ENCODE measurements at places on chromosomes 13 and 19. TPM values are rescaled to one million over a fixed set of nuclear protein-coding genes. Genes with fewer than 3 reads are reported as not detected.

DNA sequence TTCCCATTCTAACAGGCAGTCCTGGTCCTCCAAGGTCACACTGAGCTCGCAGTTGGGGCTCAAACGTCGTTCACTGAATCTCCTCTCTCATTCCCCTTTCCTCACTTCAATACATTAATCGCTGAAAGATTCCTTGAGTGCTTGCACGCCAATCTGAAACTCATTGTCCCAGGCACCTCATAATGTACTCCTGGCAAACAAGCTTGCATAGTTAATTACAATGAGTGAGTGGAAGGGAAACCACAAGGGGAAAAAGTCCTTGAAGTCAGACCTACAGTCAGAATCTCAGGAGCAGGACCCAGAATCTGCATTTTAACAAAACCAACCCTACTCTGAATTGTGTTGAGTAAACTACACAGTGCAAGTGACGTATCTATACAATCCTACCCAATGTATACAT, 86.9 kb downstream of the CRYL1 start:
- no peak overlapping the region for H3K27ac ChIP-seq
- DNase-seq: no peak
- no peaks in the 10 kb centered on the region for H3K27me3 ChIP-seq
- H3K4me3 ChIP-seq: no peak overlapping the region
- peaks cover 13% of the 10 kb centered on the region for H3K4me1 ChIP-seq
- H3K36me3 ChIP-seq: peaks cover 2% of the 10 kb centered on the region

GRCh38 chr13:28338006-28338574, 156.8 kb downstream of the FLT1 start:
- no peak overlapping the region for H3K27ac ChIP-seq
- DNase-seq: no peak
- H3K4me1 ChIP-seq: peaks cover 2% of the 10 kb centered on the region
- no peak overlapping the region for H3K4me3 ChIP-seq
- H3K36me3 ChIP-seq: no peaks in the 10 kb centered on the region

DNA sequence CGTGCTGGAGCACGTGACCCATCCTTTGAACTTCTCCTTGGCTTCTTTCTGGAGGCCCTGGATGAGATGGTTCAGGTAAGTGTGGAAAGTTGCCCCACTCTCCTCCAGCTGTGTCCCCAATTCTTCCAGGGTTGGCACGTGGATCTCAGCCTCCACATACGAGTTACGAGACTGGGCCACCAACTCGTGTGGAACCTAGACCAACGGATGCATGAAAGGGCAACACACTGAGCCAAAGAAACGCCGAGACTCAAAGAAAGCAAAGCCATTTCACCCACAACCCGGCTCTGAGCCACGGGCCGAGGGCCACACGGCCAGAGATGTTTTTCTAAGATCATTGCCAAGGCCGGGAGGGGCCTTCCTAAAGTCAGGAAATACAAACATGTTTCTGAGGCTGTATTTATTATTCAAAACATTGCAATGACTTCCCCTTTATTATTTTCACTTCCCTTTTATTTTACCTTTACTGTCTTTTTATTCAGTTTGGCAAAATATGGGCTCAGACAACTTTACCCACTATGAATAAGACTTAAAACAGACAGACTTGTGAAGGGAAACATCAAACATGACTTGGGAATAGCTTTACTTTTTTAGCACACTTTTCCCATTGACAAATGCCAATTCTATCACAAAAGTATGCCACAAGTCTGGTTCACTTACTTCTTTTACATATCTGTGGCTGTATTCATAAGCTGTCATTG, 94.6 kb downstream of the KL start:
- H3K27me3 ChIP-seq: peaks cover 26% of the 10 kb centered on the region
- no peaks in the 10 kb centered on the region for H3K36me3 ChIP-seq
- no peak for DNase-seq
- no peak overlapping the region for H3K4me3 ChIP-seq

- no peak for DNase-seq
- H3K27ac ChIP-seq: no peak overlapping the region
- no peak overlapping the region for H3K4me3 ChIP-seq
- H3K36me3 ChIP-seq: no peaks in the 10 kb centered on the region
- H3K27me3 ChIP-seq: no peaks in the 10 kb centered on the region
- H3K4me1 ChIP-seq: no peaks in the 10 kb centered on the region
Observed at GRCh38 chr13:108558489-108558888, 70.9 kb upstream of the MYO16 start.

- no peak overlapping the region for H3K27ac ChIP-seq
- DNase-seq: no peak
- H3K4me3 ChIP-seq: no peak overlapping the region
- H3K4me1 ChIP-seq: no peaks in the 10 kb centered on the region
- no peaks in the 10 kb centered on the region for H3K36me3 ChIP-seq
- no peaks in the 10 kb centered on the region for H3K27me3 ChIP-seq
Observed at GRCh38 chr13:87207280-87208003, 463.7 kb upstream of the SLITRK5 start.

DNA sequence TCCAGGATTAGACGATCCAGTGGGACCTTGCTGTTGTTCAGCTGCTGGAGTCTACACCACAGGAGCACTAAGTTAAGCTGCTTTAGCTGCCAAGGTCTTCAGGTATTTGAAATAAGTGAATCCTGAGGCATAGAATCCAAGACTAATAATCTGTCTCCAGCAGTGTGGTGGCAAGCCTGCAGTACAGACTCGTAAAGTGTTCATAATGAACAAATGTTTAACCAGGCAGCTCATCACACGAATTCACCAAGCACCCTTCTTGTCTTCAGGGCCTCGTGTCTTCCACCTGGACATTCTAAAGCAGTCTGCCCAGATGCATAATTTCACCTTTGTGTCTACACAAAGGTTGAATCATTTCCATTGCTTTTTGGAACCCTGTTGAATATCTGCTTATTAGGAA, 5.3 kb downstream of the ATP11A start:
- no peak overlapping the region for H3K4me3 ChIP-seq
- no peaks in the 10 kb centered on the region for H3K27me3 ChIP-seq
- peaks cover 7% of the 10 kb centered on the region for H3K36me3 ChIP-seq
- no peak overlapping the region for H3K27ac ChIP-seq

DNA sequence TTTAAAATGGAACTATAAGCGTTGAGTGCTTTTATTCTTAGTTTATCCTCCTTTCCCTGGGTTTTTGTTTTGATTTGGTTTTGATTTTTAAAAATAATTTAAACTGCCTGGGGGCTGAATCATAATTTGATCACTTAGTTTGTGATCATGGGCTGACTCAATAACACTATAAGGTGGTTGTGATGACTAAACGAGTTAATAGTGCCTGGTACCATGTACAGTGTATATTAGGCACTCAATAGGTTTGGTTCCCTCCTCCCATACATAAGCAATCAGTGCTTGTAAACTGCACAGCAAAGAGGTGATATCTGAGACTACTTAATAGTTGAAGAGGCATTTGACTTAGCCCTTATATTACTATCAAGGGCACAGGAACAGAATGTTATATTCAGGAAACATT, 200.9 kb upstream of the RFC3 start:
- DNase-seq: no peak
- peaks cover 6% of the 10 kb centered on the region for H3K27me3 ChIP-seq
- peaks cover 20% of the 10 kb centered on the region for H3K4me1 ChIP-seq
- no peak overlapping the region for H3K27ac ChIP-seq
- no peaks in the 10 kb centered on the region for H3K36me3 ChIP-seq
- H3K4me3 ChIP-seq: no peak overlapping the region

- peaks cover 89% of the 10 kb centered on the region for H3K4me1 ChIP-seq
- no peaks in the 10 kb centered on the region for H3K27me3 ChIP-seq
- H3K4me3 ChIP-seq: no peak overlapping the region
- no peak for DNase-seq
- peak overlapping the region; percentile 96 for H3K27ac ChIP-seq
Observed at GRCh38 chr19:41305927-41306793, 3.8 kb upstream of the CCDC97 start.

- H3K36me3 ChIP-seq: no peaks in the 10 kb centered on the region
- peak overlapping the region; percentile 72 for H3K4me3 ChIP-seq
- no peak overlapping the region for H3K27ac ChIP-seq
- H3K27me3 ChIP-seq: peaks cover 51% of the 10 kb centered on the region
- no peak for DNase-seq
- peaks cover 27% of the 10 kb centered on the region for H3K4me1 ChIP-seq
Observed at GRCh38 chr19:50723735-50724521, 764 bp downstream of the CLEC11A start.

DNA sequence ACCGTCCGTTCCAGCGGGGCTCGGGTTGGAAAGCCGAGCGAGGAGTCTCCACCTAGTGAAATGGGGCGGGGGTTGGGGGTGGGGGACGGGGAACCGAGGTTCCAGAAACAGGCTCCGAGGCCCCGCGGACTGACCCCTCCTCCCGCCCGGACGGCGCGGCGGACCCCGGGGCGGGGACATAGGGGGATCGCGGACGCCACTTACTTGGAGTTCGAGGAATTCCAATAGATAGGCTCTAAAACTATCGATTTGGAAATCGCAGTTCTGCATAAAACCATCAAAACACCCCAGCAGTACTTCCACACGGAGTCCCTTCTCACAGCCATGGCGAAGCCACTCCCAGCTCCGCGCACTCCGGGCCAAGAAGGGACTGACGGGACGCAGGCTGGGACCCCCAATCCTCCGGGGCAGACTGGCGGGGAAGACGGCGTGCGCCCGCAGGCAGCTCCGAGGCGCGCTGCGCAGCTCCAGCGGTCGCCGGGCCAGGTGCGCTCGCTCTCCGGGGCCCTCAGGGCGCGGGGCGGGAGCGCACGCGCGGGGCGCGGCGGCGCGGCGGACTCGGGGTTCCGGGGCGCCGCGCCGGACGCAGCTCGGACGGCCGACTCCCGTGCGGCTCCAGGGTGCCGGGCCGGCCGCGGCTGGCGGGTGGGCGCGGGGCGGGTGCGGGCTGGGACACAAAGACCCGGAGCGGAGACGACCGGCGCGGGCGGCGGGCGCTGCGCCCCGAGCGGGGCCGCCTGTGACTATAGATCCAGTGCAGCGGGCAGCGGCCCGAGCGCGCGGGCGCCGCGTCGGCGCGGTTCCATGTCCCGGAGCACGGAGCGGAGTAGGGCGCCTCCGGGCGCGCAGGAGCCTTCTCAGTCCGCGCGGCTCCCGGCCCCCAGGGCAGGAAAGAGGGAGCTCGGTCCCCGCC, 567 bp downstream of the EFNB2 start:
- peak; percentile 8 for DNase-seq
- peak overlapping the region; percentile 70 for H3K4me3 ChIP-seq
- H3K27me3 ChIP-seq: peaks cover 33% of the 10 kb centered on the region
- H3K4me1 ChIP-seq: peaks cover 16% of the 10 kb centered on the region
- no peaks in the 10 kb centered on the region for H3K36me3 ChIP-seq
- no peak overlapping the region for H3K27ac ChIP-seq

- no peaks in the 10 kb centered on the region for H3K36me3 ChIP-seq
- no peak overlapping the region for H3K4me3 ChIP-seq
- DNase-seq: no peak
- H3K4me1 ChIP-seq: peaks cover 8% of the 10 kb centered on the region
- H3K27ac ChIP-seq: no peak overlapping the region
- peaks cover 5% of the 10 kb centered on the region for H3K27me3 ChIP-seq
Observed at GRCh38 chr13:33224686-33225085, 60.9 kb downstream of the STARD13 start.

- peaks cover 29% of the 10 kb centered on the region for H3K4me1 ChIP-seq
- no peak overlapping the region for H3K4me3 ChIP-seq
- H3K36me3 ChIP-seq: peaks cover 24% of the 10 kb centered on the region
Observed at GRCh38 chr13:114071991-114072390, 60.4 kb downstream of the RASA3 start.

DNA sequence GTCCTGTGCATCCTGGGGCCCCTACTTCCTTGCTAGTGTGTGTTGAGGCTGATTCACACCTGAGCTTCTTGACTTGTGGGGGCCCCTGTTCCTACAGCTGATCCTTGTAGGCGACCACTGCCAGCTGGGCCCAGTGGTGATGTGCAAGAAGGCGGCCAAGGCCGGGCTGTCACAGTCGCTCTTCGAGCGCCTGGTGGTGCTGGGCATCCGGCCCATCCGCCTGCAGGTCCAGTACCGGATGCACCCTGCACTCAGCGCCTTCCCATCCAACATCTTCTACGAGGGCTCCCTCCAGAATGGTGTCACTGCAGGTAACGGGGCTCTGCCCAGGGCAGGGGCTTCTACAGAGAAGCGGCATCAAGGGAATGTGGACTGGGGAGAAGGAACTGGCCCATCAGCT, 25.5 kb downstream of the UPF1 start:
- no peak overlapping the region for H3K27ac ChIP-seq
- H3K36me3 ChIP-seq: peaks cover 34% of the 10 kb centered on the region
- no peaks in the 10 kb centered on the region for H3K27me3 ChIP-seq

DNA sequence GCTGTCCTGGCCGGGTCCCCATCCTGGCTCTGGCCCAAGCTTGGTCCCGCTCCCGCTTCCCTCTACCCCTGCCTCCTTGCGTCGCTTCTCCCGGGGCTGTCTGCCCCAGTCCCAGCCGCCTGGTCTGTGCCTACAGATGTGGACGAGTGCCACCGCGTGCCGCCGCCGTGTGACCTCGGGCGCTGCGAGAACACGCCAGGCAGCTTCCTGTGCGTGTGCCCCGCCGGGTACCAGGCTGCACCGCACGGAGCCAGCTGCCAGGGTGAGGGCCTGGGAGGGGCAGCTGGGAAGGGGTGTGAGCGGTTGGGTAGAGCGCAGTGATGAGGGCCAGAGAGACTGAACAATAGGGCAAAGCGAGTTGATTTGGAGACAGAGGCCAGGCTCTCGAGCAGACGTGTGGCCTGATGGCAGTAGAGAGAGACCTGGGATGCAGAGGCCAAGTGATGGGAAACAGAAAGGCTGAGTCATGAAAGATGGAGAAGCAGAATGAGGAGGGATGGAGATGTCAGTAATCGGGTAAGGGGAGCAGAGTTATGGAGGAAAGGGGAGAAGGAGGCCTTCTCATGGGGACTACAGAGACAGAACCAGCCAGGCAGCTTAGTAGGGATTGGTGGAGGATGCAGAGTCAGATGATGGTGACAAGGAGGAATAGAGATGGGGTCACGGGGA, 9.4 kb downstream of the LTBP4 start:
- no peaks in the 10 kb centered on the region for H3K27me3 ChIP-seq
- H3K27ac ChIP-seq: peak overlapping the region; percentile 91
- peaks cover 5% of the 10 kb centered on the region for H3K36me3 ChIP-seq
- peak overlapping the region; percentile 89 for H3K4me3 ChIP-seq

- no peak overlapping the region for H3K4me3 ChIP-seq
- H3K27ac ChIP-seq: no peak overlapping the region
- peaks cover 4% of the 10 kb centered on the region for H3K4me1 ChIP-seq
- no peaks in the 10 kb centered on the region for H3K36me3 ChIP-seq
- H3K27me3 ChIP-seq: no peaks in the 10 kb centered on the region
- DNase-seq: no peak
Observed at GRCh38 chr13:46192412-46192811, 10.4 kb upstream of the LCP1 start.

The ZNF888 gene
- total RNA-seq: 4.3 TPM

The ZNF480 gene
- 4.2 TPM for total RNA-seq

The CRLF1 gene
- total RNA-seq: not detected

The CFAP97D2 gene
- total RNA-seq: 0.17 TPM

The MATK gene
- 12.7 TPM for total RNA-seq

The ZNF254 gene
- 7.5 TPM for total RNA-seq

The FCER2 gene
- total RNA-seq: 0.86 TPM

Data from activated naive CD4-positive, alpha-beta T cell treated with anti-CD3 and anti-CD28 coated beads for 36 hours (primary cell).